Stimulated activated CD4-positive, alpha-beta T cell treated with anti-CD3 and anti-CD28 coated beads, Interleukin-1b, Interleukin-23, amount 100 ng/mL, for 48 hours (primary cell): ENCODE measurements at places on chromosomes 1 and 21.
A peak's percentile ranks its signal among the peaks of the same experiment; 100 is the strongest.

GRCh38 chr1:160993544-160994193 lies 27.3 kb downstream of the F11R start:
- no peak for DNase-seq

DNA sequence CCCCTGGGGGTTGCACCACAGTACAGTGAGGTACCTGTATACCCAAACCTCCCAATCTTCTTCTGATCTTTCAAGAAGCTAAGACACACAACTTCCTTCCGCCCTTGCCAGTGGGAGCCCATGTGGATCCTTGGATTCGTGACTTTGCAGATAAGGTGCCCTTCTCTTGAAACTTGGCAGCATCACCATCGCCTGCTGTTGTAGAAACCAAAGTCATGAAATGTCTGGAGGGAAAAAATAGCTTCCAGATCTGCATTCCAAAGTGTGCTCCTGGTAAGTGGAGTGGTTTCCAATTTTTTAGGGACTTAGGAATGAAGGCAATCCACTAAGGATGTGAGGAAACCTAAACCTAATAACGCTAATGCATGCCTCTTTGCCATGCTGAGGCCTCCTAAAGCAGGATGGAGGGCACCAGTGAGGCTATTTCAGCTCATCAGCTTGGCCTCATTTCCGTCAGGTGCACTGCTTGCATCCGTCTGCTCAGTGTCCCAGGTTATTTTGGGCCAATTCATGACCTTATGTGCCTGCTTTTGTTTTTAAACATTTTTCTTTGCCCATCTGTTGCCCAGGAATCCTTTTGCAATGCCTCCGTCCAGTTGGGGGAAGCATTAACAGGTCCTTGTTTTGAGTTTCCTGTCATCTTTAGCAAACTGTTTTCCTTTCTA lies 8.2 kb upstream of the EFHD2 start:
- DNase-seq, result no peak

DNA sequence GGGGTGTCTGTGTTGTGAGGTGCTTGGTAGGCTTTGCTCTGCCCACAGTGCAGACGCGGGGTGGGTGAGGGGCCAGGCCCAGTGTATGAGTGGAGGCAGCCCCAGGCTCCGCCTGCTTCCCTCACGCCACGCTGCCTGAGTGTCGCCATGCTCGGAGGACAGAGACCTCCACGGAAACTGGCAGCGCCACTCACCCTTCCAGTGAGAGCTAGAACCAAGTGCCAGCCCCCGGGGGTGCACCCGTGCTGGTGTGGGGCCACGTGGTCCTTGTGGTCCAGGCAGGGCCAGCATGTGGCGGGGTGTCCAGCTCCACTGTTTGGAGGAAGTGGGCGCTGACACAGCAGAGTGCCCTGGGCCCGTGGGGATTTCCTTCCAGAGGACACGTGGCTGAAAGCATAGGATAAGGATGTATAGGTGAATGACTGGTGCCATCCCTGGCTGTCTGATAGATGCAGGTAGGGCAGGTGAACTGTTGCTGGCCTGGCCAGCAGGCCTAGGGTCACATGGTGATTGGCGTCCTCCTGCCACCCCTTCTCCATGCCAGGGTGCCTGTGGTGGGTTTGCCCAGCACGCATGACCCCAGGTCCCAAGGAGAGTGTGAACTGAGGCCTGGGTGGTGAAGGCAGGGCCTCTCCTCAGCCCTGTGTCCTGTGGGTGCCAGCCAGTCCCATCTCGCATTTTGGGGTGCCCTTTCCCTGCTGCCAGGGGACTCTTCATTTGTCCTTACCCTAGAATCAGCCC lies 3.8 kb downstream of the LRRC3 start:
- no peak for DNase-seq

GRCh38 chr1:121519042-121519755 lies 334.4 kb downstream of the SRGAP2C start:
- DNase-seq, result peak; percentile 90

GRCh38 chr1:56491441-56491840 lies 87.9 kb downstream of the PLPP3 start:
- DNase-seq, result no peak

DNA sequence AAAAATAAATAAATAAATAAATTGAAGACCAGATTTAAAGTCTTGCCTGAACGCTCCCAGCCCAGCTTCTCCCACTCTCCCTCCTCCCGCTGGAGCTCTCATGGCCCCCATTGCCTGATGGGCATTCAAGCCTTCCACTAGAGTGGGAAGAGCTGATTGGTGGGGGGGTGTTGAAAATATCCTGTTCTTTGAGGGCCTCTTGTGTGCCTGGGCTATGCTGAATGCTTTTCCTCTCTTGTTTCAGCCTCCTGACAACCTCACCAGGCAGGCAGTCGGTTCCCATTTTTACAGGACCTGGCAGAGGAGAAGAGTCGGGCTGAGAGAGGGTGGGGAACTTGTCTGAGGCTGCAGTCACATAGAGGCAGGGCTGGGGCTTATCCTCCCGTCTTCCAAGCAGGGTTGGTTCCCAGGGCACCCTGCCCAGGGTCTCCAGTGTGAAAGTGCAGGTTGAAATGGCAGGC lies 59.2 kb upstream of the SSBP3 start:
- DNase-seq, result no peak

DNA sequence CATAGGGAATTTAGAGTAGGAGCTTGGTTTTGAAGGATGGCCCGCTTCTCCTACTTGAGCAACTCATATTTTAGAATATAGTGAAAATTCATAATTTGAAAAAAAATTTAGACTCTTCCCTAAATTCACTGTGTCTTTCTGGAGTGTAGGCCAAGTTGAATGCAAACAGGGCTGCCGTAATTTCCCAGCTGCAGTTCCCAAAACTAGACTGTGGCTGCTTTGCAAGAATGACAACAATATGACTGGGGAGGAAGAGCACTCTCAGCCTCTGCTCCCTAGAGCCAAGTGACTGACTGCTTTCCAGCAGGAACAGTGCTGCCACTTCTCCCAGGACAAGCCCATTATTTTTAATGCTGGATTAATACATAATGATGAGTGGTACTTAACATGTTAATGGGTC lies 209.0 kb downstream of the RHOU start:
- no peak for DNase-seq

DNA sequence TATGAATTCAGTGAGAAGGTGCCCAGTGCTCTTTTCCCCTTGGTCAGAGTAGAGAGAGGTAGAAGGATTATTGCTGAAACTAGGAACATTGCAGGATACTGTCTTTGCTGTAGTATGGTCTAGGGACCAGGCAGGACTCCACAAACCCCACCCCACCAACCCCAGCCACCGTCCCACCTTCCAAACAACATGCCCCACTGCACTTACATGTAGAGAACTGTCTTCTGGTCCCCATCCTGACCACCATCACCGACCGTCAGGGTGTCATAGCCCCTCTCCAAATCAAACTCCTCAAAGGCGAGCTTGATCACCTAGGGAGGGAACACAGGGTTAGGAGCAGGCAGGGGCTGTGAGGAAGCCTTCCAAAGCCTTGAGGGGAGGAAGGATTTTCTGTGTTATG lies 71.7 kb upstream of the HMGB4 start:
- DNase-seq, result no peak

GRCh38 chr1:180407051-180407450 lies 95.3 kb downstream of the ACBD6 start:
- DNase-seq, result no peak

DNA sequence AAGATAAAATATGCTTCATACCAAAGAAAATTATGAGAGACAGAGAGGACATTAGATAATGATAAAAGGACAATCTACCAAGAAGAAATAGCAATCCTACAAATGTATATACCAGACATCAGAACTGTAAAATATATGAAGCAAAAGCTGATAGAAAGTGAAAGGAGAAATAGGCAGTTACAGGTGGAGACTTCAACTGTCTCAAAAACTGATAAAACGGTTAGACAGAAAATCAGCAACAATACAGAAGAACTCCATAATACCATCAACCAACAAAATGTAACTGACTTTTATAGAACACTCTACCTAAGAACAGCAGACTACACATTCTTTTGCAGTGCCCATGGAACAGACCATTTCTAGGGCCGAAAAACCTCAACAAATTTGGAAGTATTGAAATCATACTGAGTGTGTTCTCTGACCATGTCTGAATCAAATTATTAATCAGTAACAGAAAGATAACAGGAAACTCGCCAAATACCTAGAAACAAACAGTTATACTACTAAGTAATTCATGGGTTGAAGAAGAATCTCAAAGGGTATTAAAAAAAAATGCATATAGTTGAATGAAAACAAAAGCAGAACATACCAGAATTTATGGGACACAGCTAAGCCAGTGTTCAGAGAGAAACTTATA lies 132.1 kb downstream of the RPS6KC1 start:
- DNase-seq, result no peak
